ENCODE measurements at places on chromosomes 7 and 10.

- no peak for DNase-seq
Measured at GRCh38 chr10:75717126-75717916, 285.9 kb downstream of the LRMDA start.

GRCh38 chr7:123795917-123796316 is 47.1 kb upstream of the WASL start:
- DNase-seq: no peak

DNA sequence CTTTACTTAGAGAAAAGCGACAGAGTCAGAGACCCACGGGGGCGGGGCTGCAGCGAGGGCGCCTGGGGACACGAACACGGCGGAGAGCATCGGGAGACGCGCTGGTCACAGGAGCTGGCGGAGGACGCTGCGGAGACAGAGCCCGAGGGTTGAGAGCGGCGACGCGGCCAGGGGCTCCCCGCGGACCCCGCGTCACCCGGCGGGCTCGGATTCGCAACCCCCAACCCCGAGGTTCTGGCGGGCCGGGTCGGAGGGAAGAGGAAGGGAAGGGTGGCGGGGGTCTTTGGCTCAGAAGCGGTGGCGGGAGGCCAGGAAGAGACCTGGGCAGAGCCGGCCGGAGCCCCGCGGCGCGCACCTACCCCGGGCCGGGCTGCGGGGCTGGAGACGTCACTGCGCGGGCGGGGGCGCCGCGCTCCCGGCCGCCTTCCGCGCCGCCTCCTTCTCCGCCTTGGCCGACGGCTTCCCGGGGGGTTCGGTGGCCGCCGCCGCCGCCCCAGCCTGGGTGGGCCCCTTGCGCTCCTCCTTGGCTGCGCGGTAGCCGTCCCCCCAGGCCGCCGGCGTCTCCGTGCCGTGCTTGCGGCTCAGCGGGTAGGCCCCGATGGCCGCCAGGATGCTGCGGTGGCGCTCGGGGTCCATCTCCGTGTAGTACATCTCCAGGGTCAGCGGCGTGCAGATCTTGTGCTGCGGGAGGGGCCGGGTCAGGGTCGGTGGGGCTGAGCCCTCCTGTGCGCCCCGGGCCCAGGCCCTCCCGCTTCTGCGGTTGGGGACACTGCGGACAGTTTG is 11.1 kb downstream of the CALY start:
- DNase-seq: no peak

- no peak for DNase-seq
Measured at GRCh38 chr10:129334266-129334665, 132.8 kb upstream of the MGMT start.

DNA sequence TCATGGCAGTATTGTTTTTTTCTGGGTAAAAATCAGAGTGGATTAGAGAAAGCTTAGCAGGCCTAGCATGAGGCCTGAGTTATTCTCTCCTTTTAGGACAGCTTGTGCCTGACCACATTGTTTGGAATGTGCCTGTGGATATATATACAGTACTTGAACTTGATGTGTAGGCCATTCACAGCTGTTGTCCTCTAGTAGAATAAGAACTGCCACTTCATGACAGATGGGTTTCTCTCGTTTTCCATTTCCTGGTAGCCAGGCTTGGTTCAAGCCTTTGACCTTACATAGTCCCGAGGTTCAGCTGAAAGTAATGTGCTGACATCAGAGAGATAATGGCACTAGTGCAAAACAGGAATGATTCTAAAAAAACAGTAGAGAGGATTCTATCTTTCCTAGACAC is 473.9 kb downstream of the AUTS2 start:
- DNase-seq: no peak

DNA sequence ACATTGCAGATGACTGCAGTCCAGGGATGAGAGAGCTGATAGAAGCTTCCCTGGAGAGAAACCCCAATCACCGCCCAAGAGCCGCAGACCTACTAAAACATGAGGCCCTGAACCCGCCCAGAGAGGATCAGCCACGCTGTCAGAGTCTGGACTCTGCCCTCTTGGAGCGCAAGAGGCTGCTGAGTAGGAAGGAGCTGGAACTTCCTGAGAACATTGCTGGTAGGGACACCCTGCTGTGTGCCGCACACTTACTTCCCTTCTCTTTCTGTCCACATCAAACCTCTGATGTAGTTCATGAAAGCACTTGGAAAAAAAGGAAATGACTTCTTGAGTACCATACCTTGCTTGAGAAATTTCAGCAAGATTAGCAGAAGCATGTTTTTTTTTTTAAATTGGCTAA is 25.3 kb downstream of the MAP3K8 start:
- no peak for DNase-seq

GRCh38 chr7:144656965-144657517 is 178.8 kb downstream of the TPK1 start:
- no peak for DNase-seq

DNA sequence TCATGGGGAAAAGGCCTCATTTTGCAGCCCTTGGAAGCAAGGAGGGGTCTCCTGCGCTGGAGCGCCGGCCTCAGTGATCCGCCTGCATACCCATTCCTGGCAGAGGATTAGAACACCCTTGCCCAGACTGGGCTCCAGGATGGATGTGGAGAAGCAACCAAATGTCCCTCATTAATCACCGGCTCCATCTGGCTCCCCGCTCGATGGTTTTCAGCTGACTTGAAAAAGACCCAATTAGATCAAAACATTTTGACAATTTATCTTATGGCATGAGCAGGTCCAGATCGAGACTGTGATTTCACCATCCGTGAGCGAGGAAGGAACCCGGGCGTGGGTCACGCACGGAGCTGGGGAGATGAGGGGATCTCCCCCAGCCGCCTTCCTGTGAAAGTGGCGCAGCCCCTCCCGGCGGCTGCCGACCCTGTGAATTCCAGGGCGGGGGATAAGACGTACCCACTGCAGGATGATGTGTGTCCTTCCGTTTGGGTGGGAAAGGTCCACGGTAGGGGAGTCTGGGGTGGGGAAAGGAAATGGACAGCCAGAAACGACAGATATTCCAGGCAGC is 141.6 kb downstream of the EMX2 start:
- no peak for DNase-seq

GRCh38 chr10:44938956-44939355 is 20.6 kb upstream of the RASSF4 start:
- no peak for DNase-seq

- DNase-seq: no peak
Measured at GRCh38 chr10:101901340-101901739, 57.7 kb upstream of the KCNIP2 start.

DNA sequence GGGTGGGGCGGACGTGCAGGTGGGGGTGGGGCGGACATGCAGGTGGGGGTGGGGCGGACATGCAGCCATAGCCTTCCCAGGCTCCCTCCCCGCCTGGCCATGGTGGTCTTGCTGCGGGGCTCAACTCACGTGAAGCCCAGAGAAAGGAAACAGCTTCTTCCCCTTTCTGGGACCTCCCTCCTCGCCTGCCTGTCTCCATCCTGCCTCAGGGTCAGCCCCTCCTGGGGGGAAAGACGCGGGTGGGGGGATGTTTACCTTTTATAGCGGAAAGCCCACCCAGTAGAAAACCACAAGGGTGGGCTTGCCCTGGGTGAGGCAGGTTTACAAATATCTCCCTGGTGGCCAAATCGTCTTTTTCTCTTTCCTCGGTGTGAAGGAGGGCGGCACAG is 520.0 kb downstream of the GLRX3 start:
- no peak for DNase-seq

GRCh38 chr7:106865130-106866041 is at the start of gene PIK3CG:
PIK3CG (plus strand) TSS chr7:106865282; CDS start chr7:106867562, 2,280 bp downstream.
- no peak for DNase-seq

DNA sequence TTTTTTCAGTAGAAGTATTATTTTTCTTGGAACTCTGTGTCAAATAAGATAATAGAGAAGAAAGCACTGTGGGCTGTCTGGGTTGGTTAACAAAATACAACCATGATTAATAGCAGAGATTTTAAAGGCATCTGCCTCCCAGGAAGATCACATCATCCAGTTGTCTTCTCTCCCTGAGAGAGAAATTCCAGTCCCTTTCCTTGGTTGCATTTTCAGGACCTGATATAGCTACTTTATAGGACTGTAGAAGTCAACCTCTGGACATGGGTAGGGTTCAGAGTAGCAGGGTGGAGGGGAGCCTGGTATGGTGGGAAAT is 309.9 kb upstream of the IGFBP3 start:
- DNase-seq: no peak

DNA sequence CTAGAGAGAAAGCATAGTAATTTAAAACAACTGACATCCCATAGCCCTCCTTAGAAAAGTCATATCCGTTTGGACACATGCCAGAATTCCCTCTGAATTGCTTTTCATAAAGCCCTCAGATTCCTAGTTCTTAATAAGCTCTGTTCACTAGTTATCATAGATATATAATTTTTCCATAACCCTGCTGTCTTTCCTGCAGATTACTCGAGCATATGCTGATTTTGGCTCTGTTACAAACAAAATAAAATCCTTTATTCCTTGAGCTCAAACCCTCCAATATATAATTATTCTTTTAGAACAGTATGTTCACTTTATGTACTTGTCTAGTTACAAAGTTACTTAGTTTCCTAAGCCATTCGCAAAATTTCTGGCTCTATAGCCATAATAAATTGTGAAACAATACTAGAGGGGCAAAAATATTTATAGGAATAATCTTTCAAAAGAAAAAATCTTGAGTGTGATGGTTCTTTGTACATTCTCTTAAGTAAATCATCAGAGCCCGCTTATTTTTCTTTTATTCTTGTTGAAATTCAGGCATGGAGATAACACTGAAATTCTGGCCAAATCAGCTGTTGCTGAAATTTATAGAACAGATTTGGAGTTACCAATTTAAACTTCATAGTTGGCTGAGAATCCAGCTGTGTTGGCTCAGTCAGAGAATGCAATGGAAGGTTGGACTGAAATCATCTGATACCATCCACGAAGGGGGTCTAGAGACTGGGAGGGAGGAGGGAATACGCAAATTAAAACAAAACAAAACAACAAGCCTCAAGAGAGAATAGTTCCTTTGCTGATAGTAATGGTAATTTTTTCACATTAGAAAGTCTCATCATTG is 146.1 kb upstream of the TMEM196 start:
- DNase-seq: no peak

- no peak for DNase-seq
Measured at GRCh38 chr7:79610748-79611304, 157.4 kb upstream of the MAGI2 start.

GRCh38 chr7:100829150-100829716 is 1.9 kb upstream of the EPHB4 start:
- DNase-seq: no peak

GRCh38 chr10:74026428-74027015 is 28.6 kb downstream of the VCL start:
- DNase-seq: no peak

DNA sequence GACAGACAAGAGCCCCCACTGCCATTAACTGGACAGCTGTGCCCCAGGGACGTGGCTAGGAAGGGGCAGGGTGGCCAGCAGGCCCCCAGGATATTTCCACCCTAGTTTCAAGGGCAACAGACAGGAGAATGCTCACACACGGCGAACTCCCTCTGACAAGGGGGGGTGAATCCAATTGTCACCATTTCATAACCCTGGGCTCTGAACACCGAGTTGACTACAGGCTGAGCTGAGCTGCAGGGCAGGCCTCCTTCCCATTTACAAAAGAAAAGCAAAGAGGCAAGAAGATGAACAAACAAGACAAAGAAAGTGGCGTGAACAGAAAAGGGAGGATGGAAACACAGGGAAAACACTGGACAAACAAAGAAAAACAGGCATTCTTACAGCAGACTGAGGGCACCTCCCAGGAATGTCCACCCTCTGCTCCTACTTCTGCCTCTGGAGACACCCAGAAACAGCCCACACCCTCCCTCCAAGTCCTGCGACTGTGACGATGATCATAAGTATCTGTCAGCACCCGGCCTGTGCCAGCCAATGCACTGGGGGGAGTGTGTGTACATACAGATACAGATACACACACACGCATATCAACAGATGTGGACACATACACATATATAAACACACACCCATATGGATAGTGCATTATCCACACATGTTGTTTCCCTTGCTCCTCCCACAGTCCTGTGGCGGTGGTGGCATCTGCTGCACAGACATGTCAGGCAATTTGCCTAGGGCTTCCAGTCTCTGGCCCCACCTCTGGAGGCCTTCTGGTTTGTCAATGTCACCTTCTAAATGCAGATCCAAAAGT is 66.2 kb downstream of the FAM53B start:
- DNase-seq: no peak

GRCh38 chr10:133253361-133253955 is 15.8 kb downstream of the VENTX start:
- no peak for DNase-seq

DNA sequence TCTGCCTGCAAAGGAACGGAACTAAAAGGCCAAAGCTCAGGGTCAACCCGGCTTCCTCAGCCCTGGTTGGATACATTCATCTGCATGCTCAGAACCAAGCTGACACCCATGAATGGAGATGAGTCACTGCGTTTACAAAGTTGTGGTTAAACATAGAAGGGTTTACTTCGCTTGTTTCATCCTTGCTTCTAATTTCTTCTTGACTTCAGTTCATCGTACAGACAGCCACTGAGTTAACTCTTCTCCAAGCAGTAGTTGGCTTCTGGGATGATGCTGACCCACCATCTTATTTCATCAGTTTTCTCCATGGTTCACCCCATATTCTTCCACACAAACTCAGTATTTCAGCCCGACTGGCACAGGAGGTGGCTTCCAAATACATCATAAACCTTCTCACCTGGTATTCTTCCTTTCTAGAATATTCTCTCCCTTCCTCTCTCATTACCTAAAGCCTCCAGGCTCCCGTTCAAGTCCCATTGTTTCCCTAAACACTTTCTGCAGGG is 166.3 kb upstream of the RNF32 start:
- peak; percentile 96 for DNase-seq

GRCh38 chr10:98533746-98534445 is 87.2 kb upstream of the HPS1 start:
- no peak for DNase-seq

DNA sequence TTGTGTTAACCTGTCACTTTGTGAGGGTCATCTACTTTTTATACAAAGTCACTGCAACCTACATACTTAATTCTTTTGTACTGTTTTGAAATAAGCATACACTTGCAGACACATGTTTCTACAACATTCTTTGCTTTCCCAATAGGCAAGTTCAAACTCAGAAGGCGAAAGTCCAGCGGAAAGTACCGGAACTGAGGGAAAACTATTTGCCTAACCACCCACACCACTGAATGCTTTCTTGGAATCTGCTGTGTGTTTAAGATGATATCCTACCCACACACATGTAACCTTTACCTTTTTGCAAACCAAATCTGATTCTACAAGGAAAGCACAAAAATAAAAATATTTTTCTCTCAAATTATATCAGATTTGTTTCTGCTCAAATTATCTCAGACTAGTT is 139.4 kb upstream of the AGR3 start:
- DNase-seq: no peak

GRCh38 chr10:90313576-90314325 is 544.1 kb downstream of the HTR7 start:
- DNase-seq: no peak

GRCh38 chr10:111247781-111248389 is 171.1 kb downstream of the ADRA2A start:
- no peak for DNase-seq
